Esophagus squamous epithelium (tissue), 5 donors: ENCODE measurements at places on chromosomes 3 and 15.

- peaks cover 51% of the 10 kb centered on the region for H3K4me1 ChIP-seq
- no peak overlapping the region for H3K4me3 ChIP-seq
- no peaks in the 10 kb centered on the region for H3K27me3 ChIP-seq
- no peak for DNase-seq
- no peaks in the 10 kb centered on the region for H3K36me3 ChIP-seq
- H3K27ac ChIP-seq = no peak overlapping the region
These were observed 48.2 kb downstream of the WWTR1 start for GRCh38 chr3:149609595-149609994.

GRCh38 chr15:39132070-39132469, 448.8 kb upstream of the THBS1 start:
- H3K4me3 ChIP-seq = no peak overlapping the region
- DNase-seq = no peak
- no peak overlapping the region for H3K27ac ChIP-seq
- H3K27me3 ChIP-seq = no peaks in the 10 kb centered on the region

- H3K27ac ChIP-seq = peak overlapping the region; percentile 85
- H3K4me1 ChIP-seq = peaks cover 85% of the 10 kb centered on the region
- peak overlapping the region; percentile 45 for H3K4me3 ChIP-seq
These were observed 5.7 kb downstream of the NR2F2 start for GRCh38 chr15:96336108-96336595.

DNA sequence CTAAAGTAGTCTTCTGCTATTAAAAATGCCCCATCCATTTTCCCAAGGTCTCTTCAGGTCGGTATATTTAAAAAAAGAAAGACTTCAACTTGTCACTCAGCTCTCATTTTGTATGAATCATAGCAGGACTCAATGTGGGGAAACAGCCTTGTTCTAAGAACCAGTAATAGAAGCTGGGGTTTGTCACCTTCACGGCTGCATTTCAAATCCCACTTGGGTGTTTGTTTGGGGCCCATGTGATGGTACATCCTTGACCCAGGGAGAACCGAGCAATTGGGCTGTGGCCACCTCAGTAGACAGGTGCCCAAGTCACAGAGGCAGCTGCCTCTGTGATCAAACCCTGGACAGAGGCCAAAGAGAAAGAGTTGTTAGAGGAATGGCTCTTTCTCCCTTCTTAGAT, 70.3 kb upstream of the ARL8B start:
- H3K4me3 ChIP-seq = no peak overlapping the region
- H3K36me3 ChIP-seq = no peaks in the 10 kb centered on the region
- DNase-seq = no peak
- no peak overlapping the region for H3K27ac ChIP-seq

GRCh38 chr3:126013751-126014156, 44.8 kb downstream of the ROPN1B start:
- H3K27ac ChIP-seq = no peak overlapping the region
- H3K36me3 ChIP-seq = no peaks in the 10 kb centered on the region
- no peak for DNase-seq
- no peaks in the 10 kb centered on the region for H3K27me3 ChIP-seq
- no peaks in the 10 kb centered on the region for H3K4me1 ChIP-seq

DNA sequence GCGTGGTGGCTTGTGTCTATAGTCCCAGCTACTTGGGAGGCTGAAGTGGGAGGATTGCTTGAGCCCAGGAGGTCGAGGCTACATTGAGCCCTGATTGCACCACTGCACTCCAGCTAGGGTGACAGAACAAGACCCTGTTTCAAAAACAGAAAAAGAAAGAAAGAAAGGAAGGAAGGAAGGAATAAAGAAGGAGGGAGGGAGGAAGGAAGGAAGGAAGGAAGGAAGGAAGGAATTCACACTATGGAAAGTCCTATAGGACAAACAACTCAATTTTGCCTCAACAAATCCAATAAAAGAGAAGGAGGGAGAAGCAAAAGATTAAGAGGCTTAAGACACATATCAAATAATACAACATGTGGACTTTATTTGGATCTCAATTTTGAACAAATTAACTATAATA, 16.5 kb upstream of the TCF12 start:
- H3K4me3 ChIP-seq = no peak overlapping the region
- no peak for DNase-seq
- no peaks in the 10 kb centered on the region for H3K4me1 ChIP-seq
- no peaks in the 10 kb centered on the region for H3K36me3 ChIP-seq
- no peak overlapping the region for H3K27ac ChIP-seq
- no peaks in the 10 kb centered on the region for H3K27me3 ChIP-seq

DNA sequence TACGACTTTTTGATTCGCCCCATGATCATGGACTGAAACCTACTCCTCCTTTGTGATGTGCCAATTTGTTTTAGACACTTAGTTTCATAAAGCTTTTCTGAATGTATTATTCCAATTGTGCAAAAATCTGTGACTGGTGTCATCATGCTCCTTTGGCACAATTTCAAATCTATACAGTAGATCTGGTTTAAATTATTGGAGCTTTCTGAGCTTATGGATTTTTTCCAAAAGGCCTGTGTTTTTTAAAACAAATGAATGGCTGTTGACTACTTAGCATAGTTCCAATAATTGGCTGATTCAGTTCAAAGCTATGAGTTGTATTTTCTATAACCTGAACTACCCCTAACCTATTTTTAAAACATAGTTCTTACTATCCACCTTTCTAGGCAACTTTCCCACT, 282.7 kb downstream of the CNTN3 start:
- H3K4me1 ChIP-seq = no peaks in the 10 kb centered on the region
- no peak for DNase-seq
- no peak overlapping the region for H3K4me3 ChIP-seq
- H3K27ac ChIP-seq = no peak overlapping the region
- no peaks in the 10 kb centered on the region for H3K27me3 ChIP-seq

DNA sequence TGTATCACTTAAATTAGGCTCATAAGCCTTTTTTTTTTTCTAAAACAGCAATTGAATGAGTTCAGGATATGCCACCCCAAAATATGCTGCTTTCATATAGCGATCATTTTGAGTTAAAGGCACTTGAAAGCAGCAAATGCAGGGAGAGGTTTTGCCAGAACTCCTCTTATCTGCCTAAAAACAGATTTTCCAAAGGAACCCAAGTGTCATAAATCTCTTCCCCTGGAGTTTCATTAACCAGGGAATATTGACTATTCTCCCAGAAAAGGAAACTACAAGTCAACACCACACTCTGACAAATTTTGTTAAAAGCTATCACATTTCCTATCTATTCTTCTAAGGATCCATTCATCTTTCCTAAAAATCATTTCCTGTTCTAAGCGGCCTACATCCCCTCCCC, 11.3 kb downstream of the DNAAF4 start:
- no peak overlapping the region for H3K27ac ChIP-seq
- no peak for DNase-seq
- H3K4me1 ChIP-seq = peaks cover 6% of the 10 kb centered on the region
- no peak overlapping the region for H3K4me3 ChIP-seq

- peak overlapping the region; percentile 53 for H3K27ac ChIP-seq
- no peaks in the 10 kb centered on the region for H3K27me3 ChIP-seq
- DNase-seq = no peak
- H3K4me1 ChIP-seq = no peaks in the 10 kb centered on the region
- H3K4me3 ChIP-seq = no peak overlapping the region
These were observed 26.2 kb downstream of the LPP start for GRCh38 chr3:188180114-188180513.

GRCh38 chr3:109903100-109903499, 565.8 kb upstream of the DPPA4 start:
- no peaks in the 10 kb centered on the region for H3K4me1 ChIP-seq
- H3K27ac ChIP-seq = no peak overlapping the region
- H3K4me3 ChIP-seq = no peak overlapping the region
- no peaks in the 10 kb centered on the region for H3K36me3 ChIP-seq
- no peak for DNase-seq

DNA sequence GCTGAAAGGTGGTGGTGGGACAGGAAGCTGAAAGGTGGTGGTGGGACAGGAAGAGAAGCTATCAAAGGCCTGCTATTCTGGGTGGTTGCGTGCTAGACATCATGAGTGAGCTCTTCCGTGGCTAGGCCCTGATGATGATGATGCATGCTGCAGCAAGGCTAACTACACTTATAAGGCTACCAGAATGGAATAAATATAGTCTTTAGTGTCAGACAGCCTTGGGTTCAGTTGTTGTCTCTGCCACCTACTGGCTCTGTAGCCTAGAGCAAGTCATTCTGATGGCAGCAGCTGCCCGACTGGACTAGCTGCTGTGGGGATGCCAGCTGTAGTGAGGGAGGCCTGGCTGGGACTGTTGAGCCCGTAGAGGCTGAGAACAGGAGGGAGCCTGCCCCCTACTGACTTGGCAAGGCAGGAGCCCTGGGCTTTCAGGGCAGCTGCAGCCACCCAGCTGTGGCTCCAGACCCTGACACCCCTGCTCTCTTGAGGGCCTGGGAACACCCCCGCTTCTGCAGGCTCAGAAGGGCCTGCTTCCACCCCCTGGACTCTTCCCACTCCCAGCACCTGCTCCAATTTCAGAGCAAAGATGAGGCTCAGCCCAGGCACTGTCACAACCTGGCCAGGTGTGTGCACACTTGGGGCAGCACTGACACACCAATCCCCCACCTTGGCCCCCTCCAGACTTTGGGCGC, 21.4 kb upstream of the ZBED2 start:
- H3K36me3 ChIP-seq = no peaks in the 10 kb centered on the region
- no peak for DNase-seq
- H3K27me3 ChIP-seq = no peaks in the 10 kb centered on the region
- H3K4me1 ChIP-seq = no peaks in the 10 kb centered on the region

DNA sequence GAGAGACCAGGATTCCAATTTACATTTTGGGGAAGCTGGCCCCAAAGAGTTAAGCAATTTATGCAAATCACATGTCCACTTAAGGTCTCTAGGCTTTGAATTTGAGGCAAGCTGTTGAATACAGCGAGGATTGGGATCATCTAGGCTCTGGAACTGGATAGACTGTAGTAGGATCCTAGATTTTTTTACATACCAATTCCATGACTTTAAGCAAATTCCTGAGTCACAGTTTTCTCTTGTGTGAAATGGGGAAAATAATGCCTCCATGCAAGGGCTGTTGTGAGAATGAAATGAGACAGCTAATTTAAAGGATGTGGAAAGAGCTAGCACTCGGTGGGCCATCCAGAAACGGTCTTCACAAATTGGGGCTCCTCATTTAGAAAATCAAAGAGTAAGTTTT, 103.4 kb downstream of the MINAR1 start:
- H3K4me1 ChIP-seq = no peaks in the 10 kb centered on the region
- no peak overlapping the region for H3K4me3 ChIP-seq
- H3K27ac ChIP-seq = no peak overlapping the region
- H3K27me3 ChIP-seq = peaks cover 8% of the 10 kb centered on the region
- DNase-seq = no peak

DNA sequence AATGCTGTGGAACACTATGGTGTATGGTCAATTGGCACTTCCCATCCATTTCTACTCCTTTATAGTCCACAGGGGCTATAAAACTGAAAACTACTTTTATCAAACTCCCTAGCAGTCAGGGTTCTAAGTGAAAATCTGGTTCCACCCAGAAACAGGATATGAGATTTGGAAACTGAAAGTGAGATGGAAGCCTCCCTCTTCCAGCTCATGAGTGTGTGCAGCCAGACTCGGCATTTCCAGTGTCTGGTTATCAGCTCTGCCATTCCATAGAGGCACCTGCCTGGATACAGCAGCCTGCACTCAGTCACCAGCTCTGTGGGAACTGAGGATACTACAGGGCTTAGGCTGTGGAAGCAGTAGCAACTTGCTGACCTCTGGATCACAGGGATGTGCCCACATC, 14.7 kb upstream of the PLA2G4F start:
- DNase-seq = no peak
- H3K36me3 ChIP-seq = peaks cover 41% of the 10 kb centered on the region
- H3K4me3 ChIP-seq = no peak overlapping the region
- H3K27ac ChIP-seq = no peak overlapping the region
- H3K27me3 ChIP-seq = no peaks in the 10 kb centered on the region

DNA sequence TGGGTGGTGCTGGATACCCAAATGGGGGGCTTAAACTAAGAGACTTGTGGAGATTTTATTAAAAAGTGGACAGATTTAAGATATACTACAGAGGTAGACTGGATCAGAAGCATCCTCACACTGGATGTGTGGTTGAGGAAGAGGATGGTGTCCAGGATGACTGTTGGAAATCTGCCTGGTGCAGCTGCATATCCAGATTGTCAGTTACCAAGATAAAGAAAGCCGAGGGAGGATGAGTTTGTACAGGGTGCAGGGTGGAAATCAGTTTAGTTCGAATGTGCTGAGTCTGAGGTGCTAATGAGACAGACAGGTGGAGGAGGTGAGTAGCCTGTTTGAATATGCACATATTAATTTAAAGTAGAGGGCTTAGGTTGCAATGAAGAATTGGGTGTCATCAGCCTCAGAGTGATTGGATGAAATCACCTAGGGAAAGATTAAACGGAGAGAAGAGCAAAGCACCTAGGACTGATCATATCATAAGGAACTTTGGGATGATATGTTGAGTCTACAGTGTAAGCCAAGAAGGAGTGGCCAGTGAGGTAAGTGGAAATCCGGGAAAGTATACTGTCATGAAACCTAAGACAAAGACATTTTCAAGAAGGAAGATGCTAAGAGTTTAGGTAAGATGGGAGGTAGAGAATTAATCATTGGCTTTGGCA, 74.1 kb upstream of the GOLGA8B start:
- DNase-seq = no peak
- no peaks in the 10 kb centered on the region for H3K36me3 ChIP-seq
- no peak overlapping the region for H3K4me3 ChIP-seq
- H3K27me3 ChIP-seq = peaks cover 14% of the 10 kb centered on the region

GRCh38 chr3:79564192-79564591, 203.6 kb downstream of the ROBO1 start:
- no peak for DNase-seq
- no peaks in the 10 kb centered on the region for H3K27me3 ChIP-seq
- no peak overlapping the region for H3K27ac ChIP-seq
- no peaks in the 10 kb centered on the region for H3K4me1 ChIP-seq

- no peaks in the 10 kb centered on the region for H3K27me3 ChIP-seq
- H3K4me1 ChIP-seq = no peaks in the 10 kb centered on the region
- peaks cover 4% of the 10 kb centered on the region for H3K36me3 ChIP-seq
- no peak overlapping the region for H3K27ac ChIP-seq
These were observed 71.9 kb downstream of the FBXL22 start for GRCh38 chr15:63669074-63669473.

GRCh38 chr3:24310887-24311286, 183.8 kb downstream of the THRB start:
- peaks cover 3% of the 10 kb centered on the region for H3K4me1 ChIP-seq
- H3K27me3 ChIP-seq = no peaks in the 10 kb centered on the region
- H3K27ac ChIP-seq = no peak overlapping the region
- DNase-seq = no peak

DNA sequence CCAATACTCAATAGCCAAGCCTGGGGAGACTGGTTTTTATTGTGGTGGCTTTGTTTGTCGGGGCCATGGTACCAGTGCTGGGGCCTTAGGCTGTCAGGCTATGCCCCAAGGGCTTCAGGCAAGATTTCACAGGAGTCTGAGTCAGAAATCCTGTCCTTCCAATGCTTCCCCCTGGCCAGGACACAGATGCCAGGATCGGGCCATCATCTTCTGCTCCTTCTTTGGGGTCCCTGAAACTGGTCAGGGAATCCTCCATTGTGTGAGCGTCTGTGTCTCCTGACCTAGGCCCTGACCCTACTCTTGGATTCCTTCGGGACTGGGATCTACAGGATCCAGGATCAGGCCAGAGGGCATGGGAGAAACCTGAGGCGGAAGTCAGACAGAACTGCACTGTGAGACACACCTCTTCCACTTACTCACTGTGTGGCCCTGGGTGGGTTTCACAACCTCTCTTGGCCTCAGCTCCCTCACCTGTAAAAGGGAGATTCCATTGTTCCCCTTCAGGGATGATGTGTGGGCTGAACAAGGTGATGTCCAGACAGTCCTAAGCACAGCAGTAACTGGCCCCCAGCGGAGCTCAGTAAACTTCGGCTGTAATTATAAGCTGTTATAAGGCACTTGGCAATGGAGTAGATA, 292.7 kb downstream of the UACA start:
- peaks cover 17% of the 10 kb centered on the region for H3K4me1 ChIP-seq
- peaks cover 3% of the 10 kb centered on the region for H3K27me3 ChIP-seq
- H3K27ac ChIP-seq = no peak overlapping the region
- no peaks in the 10 kb centered on the region for H3K36me3 ChIP-seq
